ENCODE measurements at places on chromosomes 2 and 18. TPM values are rescaled to one million over a fixed set of nuclear protein-coding genes. Genes with fewer than 3 reads are reported as not detected.

DNA sequence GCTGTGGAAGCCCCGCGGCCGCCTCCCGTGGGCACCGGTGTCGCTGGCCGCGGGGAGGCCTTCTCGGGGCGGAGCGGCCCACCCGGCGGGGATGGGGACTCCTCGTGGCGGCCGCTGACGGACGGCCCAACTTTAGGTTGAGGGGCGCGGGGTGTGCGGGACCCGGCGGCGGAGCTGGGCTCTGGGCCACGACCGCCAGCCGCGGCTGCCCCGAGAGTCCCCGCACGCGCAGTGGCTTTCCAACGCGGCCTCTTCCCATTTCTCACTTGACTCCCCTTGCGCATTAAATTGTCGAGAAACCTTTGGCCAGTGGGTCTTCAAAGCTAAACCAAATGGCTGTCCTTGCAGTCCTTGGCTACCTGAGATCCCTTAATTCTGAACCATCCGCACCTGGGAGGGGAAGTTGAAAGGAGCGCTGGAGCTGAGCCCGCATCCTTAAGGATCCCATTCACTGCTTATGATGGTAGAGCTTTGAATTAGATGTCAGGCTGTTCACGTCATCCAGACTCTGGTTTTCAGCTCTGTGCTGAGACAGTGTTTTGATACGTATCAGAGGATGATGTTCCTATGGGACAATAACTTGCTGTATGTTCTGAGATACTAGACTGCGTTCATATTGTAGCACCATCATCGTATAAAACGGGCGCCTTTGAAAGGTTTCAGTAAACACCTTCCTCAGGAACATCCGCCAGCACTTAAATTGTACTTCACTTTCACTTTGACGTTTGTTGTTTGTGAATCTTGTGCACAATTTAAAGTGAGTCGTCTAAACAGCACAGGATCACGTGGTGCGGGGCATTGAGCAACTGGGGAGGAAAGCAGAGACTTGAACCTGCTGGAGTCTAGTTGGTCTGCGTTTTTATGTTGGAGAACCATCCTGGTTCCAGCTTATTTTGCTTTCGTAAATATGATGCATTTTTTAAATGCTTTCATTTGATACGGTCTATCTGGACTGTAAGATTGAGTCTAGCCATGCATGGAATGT is 874 bp downstream of the CLIP4 start:
- DNase-seq: no peak

DNA sequence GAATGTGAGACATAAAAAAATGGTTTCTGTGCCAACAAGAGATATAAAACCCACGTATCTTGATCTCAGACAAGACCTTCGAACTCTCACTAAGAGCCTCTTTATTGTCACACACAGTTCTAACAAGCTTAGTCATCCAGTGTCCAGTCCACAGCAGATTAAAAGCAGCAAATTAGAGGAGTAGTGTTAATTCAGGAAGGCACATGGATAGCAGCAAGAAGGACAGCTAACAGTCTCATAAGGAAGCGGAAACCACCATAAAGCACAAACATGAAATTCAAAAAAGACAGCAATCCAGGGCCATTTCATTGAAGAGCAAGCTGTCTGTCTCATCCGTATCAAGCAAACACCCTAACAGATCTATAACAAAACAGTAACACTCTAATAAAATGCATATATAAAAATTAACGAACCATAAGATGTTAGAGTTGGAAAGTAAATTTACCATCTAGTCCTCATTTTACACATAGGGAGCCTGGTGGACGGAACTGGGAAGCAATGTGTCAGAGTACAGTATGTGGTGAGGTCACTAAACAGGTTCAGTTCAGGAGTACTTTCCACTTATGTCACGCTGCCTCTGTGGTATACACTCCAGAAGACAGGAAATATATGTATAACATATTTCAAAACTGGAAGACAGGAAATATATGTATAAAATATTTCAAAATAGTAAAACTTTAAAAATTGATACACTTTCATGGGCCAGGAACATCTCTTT is 18.3 kb downstream of the AAK1 start:
- no peak for DNase-seq

DNA sequence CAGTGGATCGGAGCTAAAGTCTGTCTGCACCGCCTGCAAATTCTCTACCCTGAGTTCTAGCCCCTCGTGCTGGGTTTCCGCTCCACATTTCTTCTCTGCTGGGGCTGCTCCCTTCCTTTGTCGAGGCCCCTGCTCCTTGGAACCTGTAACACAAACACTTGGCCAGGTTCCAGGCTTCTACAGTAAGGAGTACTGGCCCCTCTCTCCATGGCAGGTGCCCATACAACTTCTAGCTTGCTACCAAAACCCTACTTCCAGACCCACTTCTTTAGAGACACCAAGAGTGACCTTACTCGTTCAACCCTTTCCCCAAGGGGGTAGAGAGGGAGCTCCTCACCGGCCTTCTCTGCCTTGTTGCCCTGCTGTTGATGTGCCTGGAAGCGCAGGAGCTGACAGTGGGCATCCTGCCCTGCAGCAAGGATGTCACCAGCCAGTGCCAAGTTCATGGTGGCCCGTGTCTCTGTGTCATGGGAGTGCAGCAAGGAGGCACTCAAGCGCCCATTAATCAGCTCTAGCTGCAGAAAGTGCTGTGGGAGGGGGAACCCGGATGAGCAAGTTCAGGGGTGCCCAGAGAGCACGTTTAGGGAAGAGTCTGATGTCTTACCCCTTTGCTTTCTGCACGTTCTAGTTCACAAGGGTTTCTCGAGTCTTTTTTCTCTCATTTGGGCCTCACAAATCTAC is 1.1 kb downstream of the PREB start:
- DNase-seq: no peak

GRCh38 chr2:7169593-7169992 is 252.4 kb downstream of the RNF144A start:
- DNase-seq: no peak

DNA sequence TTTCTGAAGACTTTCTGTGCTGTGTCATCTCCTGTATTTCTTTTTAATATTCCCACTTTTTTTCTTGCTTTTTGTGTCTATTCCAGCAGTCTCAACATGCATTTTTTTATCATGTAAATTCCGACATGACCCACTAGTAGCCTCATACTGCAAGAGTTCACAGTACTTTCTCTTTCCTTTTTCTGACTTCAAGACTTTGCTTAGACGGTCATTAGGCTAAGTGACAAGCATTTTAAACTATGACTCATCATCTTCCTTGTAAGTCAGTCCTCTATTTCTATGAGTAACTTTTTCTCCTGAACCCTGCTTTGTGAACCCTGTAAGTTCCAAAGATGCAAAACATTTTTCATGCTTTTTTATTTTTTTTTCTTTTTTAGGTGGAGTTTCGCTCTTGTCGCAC is 381.2 kb downstream of the TXNL1 start:
- DNase-seq: no peak

- no peak for DNase-seq
Observed at GRCh38 chr2:75605770-75606529, 40.6 kb upstream of the MRPL19 start.

GRCh38 chr2:37769551-37769950 is 98.1 kb upstream of the CDC42EP3 start:
- DNase-seq: no peak

- DNase-seq: no peak
Observed at GRCh38 chr2:205496772-205497171, 185.5 kb upstream of the NRP2 start.

DNA sequence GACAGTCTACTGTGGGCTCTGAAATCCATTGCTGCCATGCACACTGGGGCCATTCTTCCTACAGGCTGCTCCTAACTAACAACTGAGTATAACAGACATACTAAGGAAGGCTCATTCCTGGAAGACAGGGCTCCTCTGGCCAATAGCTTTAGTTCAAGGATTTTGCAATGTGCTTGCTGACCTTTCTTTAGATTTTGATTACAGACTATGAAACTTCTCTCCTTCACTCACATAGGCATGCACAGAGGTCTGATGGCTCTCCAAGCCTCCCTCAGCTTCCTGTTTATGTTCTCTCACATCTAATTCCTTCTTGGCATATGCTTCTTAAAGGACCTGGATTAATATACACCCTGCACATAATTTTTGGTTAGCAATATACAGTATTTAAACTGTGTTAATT is 34.4 kb upstream of the ROCK1 start:
- DNase-seq: no peak

DNA sequence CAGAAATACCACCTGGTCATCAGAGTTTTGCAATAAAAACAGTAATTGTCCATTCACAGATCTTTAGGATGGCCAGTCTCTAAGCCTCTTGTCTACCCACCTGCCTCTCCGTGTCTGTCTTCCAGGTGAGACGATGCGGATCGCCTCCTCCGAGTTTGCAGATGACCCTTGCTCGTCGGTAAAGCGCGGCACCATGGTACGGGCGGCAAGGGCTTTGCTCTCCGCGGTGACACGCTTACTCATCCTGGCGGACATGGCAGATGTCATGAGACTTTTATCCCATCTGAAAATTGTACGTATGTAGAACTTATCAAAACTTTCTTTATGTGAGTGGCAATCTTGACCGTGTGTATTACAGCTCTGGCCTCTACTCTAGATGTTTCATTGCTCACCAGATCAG is 345.0 kb downstream of the CTNNA2 start:
- no peak for DNase-seq

DNA sequence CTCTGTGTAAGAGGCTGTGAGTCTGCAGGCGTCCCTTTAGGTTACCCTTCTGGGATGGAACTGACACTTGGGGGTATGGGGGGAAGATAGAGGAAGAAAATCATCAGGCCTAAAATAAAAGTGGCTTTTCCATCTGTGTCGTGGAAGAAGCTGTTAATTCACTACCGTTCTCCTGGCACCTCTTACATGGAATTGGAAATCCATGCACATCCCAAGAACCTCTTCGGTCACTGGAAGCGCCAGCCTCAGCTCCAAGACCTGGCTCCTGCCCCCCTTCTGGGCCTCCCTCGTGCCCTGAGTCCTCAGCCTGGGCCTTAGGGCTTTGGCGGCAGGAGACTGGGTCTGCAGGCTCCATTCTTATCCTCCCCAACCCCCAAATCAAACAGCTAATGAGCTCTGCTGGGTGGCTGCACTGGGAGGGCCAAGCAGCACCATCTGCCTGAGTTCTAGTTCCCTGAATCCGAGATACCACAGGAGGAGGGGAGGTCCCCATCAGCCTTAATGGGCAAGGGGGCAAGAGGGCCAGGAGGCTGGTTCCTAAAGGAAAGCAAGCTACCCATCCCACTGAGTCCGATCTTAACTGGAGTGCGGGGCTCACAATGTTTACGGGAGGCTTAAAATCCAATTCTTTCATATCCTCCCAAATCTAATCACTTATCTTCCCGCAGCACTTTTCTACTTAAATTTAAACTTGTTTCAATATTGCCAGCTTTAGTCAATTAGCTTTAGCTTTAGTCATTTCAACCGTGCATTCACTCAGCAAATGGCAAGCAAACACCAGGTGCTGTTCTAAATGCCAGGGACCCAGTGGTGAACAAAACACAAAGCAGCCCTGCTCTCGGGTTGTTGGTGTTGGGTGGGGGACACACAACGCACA is 52.8 kb downstream of the FAM178B start:
- no peak for DNase-seq

DNA sequence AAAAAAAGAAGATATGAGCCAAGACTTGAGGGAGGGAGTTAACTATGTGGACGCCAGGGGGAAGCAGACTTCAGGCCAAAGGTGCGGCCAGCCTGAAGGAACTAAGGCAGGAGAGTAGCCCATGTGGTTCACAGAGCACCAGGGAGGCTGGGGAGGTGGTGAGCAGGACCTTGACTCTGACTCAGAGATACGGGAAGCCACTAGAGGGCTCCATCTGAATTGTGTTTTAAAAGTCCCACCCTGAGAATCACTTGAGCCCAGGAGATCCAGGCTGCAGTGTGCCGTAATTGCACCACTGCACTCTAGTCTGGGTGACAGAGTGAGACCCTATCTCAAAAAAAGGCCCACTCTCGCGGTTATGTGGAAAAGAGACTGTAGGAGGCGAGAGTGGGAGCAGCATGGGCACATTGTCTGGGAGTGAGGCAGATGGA is 12.3 kb downstream of the CEP192 start:
- DNase-seq: no peak

DNA sequence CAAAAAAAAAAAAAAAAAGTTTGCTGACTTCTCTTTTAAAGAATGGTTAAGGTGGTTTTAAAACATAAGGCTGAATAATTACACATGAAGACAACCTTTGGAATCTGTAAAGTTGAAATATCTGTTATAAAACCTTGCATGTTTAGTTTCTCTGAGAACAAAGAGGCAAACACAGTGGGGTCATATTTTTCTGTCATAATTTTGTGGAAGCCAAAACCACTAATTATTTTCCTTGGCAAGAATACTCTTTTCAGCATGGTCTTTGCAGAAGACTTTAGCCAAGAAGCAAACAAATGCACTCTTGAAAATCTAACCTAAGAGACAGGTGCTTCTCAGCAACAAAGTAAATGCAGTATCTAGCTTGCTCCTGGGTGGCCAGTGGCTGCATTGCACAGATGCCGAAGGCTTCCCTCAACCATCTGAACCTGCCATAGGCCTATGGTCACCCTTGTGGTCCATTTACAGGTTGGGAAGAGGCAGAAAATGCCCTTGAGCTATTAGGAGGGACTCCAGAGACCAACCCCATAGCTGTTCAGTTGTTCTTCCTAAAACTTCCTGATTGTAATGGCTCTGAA is 44.8 kb downstream of the ZAP70 start:
- DNase-seq: no peak

GRCh38 chr18:67290421-67290820 is 226.1 kb downstream of the DSEL start:
- DNase-seq: no peak

GRCh38 chr2:17804358-17804757 is 11.9 kb upstream of the MSGN1 start:
- no peak for DNase-seq

DNA sequence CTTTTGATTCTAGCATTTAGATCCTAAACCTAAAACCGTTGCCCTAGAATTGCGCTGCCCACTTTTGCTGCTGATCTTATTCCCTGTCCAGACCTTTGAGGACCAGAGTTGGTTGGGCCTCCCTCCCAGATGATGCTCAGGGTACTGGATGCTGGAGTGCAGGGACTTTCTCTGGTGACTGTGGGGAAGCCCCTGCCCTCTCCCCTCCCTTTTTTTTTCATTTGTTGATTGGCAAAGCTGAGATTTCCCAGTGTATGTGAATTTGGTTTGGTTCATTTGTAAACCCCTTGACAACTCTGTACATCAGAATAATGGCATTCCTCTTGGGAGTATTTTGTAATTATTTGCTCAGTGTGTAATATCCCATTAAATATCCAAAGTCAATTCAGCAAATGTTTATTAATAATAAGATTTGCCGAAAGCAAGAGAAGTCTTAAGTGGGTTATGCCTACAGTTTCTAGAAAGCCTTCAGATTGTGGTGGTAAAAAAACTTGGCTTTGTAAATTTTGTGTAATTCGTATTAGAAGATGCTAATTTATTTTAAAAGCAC is 28.3 kb downstream of the RAB31 start:
- DNase-seq: no peak

Gene CSRNP3
- polyA plus RNA-seq: 1.8 TPM

Gene KYNU
- 32.2 TPM for polyA plus RNA-seq

Gene GPR75
- polyA plus RNA-seq: 0.21 TPM

Gene PER2
- polyA plus RNA-seq: 1.1 TPM

Gene BMP10
- 10.0 TPM for polyA plus RNA-seq

Gene PRKAG3
- not detected for polyA plus RNA-seq
